NCI-H1436 treated with DMSO at 0.1 percent for 48 hours (cell line): ENCODE measurements at places on chromosomes 11 and 22.

- no peak for DNase-seq
Measured at GRCh38 chr22:25038239-25038638, 85.7 kb downstream of the KIAA1671 start.

DNA sequence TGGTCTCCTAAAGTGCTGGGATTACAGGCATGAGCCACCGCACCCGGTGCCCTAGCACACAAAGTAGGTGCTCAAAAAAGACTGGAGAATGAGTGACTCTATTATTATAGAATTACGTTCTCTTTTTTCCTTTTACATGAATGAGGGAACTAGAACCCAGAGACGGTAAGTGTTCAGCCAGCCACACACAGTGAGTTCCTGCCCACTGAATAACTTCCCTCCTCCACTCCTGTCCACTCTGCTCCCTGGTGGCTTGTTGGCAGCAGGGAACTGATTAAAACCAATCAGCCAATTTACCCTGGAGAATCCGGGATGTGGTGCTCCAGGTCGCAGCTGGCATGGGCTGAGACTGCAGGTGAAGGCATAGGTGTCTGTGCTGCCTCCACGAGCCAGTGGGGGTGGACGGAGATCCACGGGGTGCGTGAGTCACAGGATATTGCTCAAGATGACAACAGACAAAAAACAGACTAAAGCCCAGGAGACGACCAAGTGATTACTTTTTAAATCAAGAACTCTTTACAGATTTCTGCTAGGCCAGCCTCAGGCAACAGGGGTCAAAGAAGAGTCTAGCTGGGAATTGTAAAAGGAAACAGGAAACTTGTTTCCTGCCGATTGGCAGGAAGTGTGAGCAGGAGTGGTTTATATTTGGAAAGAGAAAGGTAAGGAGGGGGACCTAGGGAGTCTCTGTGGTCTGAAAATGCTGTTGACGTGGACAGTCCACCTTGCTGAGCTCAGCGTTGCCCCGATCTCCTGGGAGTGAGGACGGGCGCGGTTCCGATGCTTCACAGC, 95.2 kb upstream of the TP53I11 start:
- DNase-seq: no peak

DNA sequence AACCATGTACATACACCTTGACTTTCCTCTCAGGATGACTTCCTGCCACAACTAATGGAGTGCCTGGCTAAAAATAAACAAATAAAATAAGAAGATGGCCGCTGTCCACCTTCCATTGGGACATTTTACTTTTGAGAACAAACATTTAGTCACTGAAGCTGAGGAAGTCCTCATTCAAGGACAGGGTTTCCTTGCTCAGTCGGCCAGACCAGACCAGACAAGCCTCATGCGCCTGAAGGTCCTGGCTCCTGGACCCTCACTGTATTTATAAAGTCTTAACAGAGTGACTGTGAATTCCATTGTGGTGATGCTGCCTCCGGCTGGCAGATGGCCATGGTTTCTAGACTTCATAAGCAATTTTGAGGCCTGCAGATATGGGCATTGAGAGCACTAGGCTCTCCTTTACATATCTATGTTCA, 114.5 kb downstream of the MAML2 start:
- DNase-seq: no peak

DNA sequence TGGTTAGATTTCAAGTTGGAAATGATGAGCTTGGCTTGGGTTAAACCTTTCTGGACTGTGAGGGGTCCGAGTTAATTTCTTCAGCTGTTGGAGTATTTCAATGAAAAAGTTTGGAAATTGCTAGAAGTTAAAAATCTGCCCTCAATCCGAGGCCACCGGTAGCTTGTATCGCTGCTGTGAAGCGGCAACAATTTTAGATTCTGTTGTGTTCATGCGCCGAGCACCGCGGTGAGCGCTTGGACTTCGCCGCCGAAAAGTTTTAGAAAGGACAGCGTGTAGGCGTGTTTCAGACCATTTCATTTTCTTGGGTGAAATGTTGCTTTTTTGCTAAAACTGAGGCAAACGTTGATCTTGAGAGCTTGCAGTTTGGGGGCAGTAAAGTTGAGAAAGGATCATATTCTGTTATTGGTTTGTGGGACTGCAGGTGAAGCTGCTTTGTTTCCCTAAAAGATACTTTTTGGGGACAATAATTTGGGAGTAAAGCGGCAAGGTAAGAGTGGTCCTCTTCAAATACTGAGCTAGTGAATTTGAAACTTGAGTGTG, 928 bp downstream of the FBXO7 start:
- DNase-seq: no peak

DNA sequence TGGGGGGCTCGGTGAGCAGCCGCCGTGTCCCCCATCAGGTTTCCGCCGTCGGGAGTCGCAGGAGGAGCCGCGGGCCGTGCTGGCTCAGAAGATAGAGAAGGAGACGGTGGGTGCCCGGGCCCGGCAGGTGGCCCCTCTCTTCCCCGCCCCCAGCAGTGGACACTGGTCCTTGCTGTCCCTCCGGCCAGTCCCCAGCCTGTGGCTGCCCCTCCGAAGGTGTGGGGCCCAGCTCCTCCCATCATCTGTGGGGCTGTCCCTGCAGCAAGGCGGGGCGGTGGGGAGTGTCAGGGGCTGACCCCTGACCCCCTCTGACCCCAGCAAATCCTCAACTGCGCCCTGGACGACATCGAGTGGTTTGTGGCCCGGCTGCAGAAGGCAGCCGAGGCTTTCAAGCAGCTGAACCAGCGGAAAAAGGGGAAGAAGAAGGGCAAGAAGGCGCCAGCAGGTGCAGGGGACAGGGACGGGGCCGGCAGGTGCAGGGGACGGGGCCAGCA, 15.3 kb downstream of the EPS8L2 start:
- no peak for DNase-seq
